ENCODE measurements at places on chromosomes 6 and 20.

- DNase-seq = no peak
Observed at GRCh38 chr6:105587349-105588122, 184.7 kb upstream of the PREP start.

DNA sequence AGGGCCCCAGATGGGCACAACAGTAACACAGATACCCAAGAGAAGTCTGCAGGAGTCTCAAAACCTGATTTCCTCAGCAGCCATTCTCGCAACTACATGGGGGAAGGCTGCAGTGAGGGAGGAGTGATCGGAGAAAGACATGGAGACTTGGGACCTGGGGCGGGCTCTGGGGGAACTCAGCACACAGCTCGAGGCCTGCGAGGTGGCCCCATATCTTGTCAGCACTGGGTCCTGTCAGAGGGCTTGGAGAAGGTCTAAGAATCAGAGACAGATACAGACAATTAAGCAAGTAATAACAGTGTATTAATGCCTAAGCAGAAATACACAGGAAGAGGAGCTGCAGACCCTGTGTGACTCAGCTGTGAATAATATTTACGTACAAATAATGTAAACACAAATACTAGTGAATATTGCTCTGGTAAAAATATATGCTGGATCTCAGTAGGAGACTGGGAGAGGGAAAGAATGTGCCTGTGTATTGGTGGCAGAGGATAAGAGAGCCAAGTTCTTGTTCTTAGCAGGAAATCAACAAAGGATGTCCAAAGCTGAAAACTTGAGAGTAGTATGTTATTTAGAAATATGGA, 336.2 kb downstream of the ZFAND3 start:
- no peak for DNase-seq

DNA sequence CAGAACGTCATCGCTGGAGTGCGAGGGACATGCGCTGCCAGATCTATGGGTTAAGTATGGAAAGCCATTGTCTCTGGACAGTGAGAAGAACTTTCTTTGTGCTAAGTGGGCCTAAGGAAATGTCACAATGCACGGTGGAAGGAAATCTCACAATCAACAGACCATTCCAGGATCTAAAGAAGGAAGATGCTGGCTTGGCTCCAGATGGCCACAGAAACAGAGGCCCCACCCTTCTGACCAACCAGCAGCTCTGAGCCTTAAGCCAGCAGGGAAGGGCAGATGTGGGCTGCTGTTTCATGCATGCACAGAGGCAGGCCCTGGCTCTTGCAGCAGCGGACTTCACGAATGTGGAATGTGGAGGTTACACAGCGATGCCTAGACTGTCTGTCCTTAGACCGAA, 156.3 kb downstream of the SOBP start:
- no peak for DNase-seq

GRCh38 chr6:139584599-139584998, 210.2 kb upstream of the CITED2 start:
- DNase-seq = no peak

DNA sequence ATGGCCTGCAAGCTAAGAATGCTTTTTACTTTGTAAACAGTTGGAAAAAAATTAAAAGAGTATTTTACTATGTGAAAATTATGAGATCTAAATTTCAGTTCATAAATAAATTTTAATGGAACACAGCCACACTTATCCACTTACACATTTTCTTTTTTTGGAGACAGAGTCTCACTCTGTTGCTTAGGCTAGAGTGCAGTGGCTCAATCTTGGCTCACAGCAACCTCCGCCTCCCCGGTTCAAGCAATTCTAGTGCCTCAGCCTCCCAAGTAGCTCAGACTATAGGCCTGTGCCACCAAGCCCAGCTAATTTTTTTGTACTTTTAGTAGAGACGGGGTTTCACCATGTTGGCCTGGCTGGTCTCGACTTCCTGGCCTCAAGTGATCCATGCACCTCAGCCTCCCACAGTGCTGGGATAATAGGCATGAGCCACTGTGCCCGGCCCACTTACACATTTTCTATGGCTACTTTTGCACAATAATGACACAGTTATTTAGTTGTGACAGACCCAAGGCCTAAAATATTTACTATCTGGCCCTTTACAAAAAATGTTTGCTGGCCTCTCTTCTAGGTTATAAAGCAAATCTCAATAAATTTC, 109.6 kb downstream of the INSM1 start:
- DNase-seq = no peak

- no peak for DNase-seq
Observed at GRCh38 chr6:38099221-38099620, 279.7 kb downstream of the ZFAND3 start.

- DNase-seq = peak; percentile 76
Observed at GRCh38 chr6:31660381-31661261, at the start of gene C6orf47. TSS of gene C6orf47 (minus strand) at chr6:31660778. CDS start at chr6:31659947, 831 bp downstream.

DNA sequence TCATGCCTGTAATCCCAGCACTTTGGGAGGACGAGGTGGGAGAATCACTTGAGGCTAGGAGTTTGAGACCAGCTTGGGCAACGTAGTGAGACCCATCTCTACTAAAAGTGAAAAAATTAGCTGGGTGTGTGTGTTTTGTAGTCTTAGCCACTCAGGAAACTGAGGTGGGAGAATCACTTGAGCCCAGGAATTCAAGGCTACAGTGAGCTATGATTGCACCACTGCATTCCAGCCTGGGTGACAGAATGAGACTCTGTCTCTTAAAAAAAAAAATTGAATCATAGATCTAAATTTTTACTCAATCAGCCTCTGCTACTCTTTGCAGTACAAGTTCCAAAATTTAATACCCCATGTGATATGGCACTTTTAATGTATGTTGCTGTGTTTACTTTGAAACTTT, 121.6 kb downstream of the ARMC2 start:
- DNase-seq = no peak

DNA sequence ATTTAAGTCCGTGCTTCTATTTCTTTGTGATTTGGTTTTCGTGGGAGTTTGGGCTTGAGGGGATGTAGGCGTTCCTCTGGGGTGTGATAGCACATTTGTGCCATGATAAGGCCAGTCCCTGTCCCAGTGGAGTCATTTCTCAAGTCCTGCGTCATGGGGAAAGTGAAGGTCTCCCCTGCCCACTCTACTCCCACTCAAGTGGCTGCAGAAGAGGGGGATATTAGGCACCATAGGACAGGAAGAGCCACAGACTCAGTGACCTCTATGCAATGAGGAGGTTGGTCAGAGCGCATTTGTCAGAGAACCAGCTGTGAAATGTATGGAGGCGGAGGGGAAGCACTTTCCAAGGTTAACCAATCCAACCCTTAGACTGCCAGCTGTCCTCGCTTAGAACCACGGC, 51.9 kb upstream of the EDN1 start:
- DNase-seq = peak; percentile 20

- no peak for DNase-seq
Observed at GRCh38 chr6:166938704-166939103, 17.6 kb downstream of the RNASET2 start.

- no peak for DNase-seq
Observed at GRCh38 chr6:155001482-155001881, 6.4 kb downstream of the TIAM2 start.

DNA sequence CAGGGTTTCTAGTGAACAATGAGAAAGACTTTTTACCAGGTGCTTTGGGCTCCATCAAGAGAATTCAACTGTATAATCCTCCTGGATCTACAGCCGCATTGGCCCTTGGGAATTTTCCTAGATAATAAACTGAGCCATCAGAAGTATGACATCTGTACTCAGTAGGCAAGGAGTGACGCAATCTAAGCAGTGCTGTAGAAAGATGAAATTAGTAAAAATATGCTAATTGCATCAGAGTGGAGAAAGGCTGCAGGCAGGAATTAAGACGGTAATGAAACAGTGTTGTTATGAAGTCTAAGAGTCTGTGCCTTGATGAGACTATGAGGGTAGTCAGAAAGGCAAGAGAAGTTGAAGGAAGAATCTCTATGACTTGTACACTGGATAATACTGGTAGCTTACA, 507.9 kb upstream of the SOX4 start:
- no peak for DNase-seq

GRCh38 chr6:156809034-156809433, 31.9 kb downstream of the ARID1B start:
- DNase-seq = no peak

DNA sequence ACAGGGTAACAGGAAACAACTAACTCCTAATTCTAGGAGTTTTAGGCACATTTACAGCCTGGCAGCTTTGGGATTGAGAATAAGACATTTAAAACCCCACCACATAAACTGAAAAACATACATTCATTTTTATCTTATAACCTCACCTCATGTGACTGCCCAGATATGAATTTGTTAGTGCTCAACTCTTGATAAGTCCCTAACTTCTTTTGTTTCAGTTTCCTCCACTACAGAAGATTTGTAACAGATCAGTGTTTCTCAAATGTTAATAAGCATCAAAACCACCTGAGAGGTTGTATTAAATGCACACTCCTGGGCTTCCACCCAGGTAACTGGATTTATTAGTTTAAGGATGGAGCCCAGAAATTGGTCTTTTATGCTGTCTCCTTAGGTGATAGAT, 190.1 kb upstream of the ARID1B start:
- no peak for DNase-seq

DNA sequence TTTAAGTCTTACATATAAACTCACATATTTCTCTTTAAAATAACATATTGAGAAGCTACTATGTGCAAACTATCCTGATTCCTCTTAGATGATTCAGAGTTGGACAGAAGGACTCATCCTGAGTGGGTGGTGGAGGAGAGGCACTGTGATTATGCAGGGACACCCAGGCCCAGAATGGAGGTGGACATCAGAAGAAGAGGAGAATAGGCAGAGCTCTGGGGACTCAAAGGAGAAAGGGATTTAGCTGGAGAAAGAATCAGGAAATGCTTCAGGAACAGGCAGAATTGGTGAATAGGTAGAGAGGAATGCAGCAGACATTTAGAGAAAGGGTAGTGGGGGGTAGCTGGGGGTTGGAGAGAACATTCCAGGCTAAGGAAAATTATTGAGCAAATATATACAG, 17.4 kb downstream of the RCAN2 start:
- DNase-seq = no peak

GRCh38 chr6:159037756-159038290, 7.0 kb downstream of the TAGAP start:
- no peak for DNase-seq

DNA sequence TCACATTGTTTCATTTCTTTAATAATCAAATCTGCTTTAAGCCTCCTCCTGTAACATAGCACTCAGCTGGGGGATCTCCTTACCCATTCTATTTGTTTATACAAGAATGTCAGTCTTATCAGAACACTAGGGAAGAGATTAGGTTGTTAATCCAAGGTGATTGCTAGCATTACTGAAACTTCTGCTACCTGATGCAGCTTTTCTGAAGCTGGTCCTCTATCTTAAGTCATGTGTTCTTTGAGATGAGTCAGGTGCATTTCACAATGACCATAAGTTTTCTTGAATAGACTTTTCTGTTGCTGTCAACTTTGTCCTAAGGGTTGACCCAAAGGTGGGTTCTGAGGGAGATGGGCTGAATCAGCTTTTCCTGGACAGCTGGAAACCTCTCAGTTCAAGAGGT, 60.7 kb upstream of the SYNCRIP start:
- no peak for DNase-seq

- peak; percentile 19 for DNase-seq
Observed at GRCh38 chr6:154243793-154244750, 112.5 kb downstream of the IPCEF1 start.
